ENCODE measurements at places on chromosomes 11 and 22. TPM values are rescaled to one million over a fixed set of nuclear protein-coding genes. Genes with fewer than 3 reads are reported as not detected.

The SCUBE2 gene
- total RNA-seq: 1.4 TPM

The TEX54 gene
- total RNA-seq: not detected

The AIFM3 gene
- not detected for total RNA-seq

The SMTNL1 gene
- not detected for total RNA-seq

The ANGPTL5 gene
- 0.17 TPM for total RNA-seq

The ZDHHC13 gene
- total RNA-seq: 18.9 TPM

The ARRB1 gene
- total RNA-seq: 244 TPM

The OR8D1 gene
- total RNA-seq: not detected

The GPR83 gene
- total RNA-seq: not detected

The TCN1 gene
- total RNA-seq: not detected

The TUBGCP6 gene
- 19.6 TPM for total RNA-seq

The PGR gene
- total RNA-seq: under 0.01 TPM

The ASCL3 gene
- total RNA-seq: not detected

The OLFML1 gene
- total RNA-seq: 0.09 TPM

The A4GALT gene
- total RNA-seq: 51.3 TPM

The HEPHL1 gene
- total RNA-seq: not detected

The MS4A4A gene
- not detected for total RNA-seq

The TIGD3 gene
- 0.22 TPM for total RNA-seq

The CASP12 gene
- 85.2 TPM for total RNA-seq
